ENCODE measurements at places on chromosomes 13 and 19.

DNA sequence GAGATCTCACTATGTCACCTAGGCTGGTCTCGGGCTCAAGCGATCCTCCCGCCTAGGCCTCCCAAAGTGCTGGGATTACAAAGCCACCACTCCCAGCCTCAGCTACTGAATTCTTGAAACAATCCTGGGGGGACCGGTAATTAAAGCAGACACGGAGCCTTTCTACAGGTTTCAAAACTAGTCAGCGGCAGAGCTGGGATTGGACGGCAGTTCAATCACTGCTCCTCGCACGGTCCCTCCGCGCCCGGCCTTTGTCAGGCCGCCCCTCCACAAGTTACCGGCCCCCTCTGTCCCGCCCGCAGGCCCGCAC, 229 bp downstream of the BORCS8 start:
- DNase-seq = no peak

GRCh38 chr19:50416034-50416977, 2.4 kb upstream of the SPIB start:
- no peak for DNase-seq

GRCh38 chr19:4497770-4498389, 20.4 kb downstream of the PLIN4 start:
- DNase-seq = no peak

DNA sequence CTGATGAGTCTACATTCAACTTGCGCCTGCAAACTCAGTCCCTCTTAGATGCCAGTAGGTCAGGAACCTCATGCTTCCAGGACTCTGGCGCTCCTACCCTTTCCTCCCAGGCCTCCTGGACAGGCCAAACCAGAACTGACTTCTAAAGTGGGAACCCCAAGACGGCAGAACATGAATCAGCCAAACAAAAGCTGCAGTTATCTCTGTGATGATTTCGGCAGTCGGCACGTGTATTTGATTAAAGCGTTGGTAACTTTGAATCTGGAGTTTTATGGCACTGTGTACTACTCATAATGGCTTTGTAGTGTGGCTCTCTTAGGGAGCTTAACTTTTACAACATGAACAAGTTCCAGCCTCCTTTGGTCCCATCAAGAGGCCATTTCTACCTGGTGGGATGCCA, 13.7 kb downstream of the ACTN4 start:
- DNase-seq = no peak

- no peak for DNase-seq
These were observed 5.3 kb downstream of the RGS9BP start for GRCh38 chr19:32680986-32681385.

- DNase-seq = no peak
These were observed 10.1 kb downstream of the C19orf38 start for GRCh38 chr19:10858204-10858828.

DNA sequence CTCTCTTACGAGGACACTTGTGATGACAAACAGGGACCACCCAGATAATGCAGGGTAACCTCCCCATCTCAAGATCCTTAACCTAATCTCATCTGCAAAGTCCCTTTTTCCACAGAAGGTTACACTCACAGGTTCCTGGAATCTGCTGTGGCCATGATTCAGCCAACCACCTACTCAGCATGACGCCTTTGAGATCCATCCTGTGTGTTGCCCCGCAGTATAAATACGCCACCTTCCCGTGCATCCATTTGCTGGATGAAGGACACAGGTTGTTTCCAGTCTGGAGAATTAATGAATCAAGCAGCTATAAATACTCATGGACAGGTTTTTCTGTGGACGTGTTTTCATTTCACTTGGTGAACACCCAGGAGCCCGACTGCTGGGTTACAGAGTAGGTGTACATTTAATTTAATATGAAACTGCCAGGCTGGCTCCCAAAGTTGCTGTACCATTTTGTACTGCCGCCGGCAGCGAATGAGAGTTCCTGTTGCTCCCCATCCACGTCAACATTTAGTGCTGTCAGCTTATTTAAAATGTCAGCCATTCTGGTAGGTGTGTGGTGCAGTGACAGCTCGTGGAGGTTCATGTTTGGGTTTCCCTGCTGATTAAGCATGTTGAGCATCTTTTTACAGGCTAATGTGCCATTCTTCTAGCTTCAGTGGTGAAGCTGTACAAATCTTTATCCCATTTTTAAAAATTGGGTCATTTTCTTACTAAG, 40.2 kb downstream of the ELL start:
- DNase-seq = no peak

GRCh38 chr19:42099336-42099925, 23.5 kb downstream of the ZNF574 start:
- no peak for DNase-seq

- peak; percentile 99 for DNase-seq
These were observed 744 bp downstream of the UHRF1 start for GRCh38 chr19:4909897-4910593.

- DNase-seq = no peak
These were observed 21.5 kb downstream of the SHISA2 start for GRCh38 chr13:26030331-26030730.

- no peak for DNase-seq
These were observed 13.9 kb upstream of the PLAUR start for GRCh38 chr19:43683905-43684304.

DNA sequence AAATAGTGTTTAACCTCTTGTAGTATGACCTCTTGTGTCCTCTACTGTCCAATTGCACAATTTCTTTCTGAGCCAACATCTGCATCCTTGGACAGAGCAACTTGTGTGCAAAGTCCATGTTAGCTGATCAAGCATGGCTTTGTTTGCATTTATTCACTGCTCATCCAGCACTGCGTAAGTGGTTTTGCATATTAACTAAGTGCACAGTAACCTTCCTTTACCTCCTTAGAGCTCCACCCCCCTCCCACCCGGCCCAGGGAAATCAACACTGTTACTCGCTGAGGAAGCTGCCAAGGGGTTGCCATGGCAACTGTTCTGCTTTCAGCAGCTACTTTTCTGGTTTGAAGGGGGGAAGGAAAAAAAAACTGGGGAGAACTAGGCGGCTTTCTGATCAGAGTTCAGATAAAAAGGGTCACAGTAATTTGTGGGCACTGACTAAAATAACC, 153.5 kb upstream of the KLF12 start:
- DNase-seq = peak; percentile 6

DNA sequence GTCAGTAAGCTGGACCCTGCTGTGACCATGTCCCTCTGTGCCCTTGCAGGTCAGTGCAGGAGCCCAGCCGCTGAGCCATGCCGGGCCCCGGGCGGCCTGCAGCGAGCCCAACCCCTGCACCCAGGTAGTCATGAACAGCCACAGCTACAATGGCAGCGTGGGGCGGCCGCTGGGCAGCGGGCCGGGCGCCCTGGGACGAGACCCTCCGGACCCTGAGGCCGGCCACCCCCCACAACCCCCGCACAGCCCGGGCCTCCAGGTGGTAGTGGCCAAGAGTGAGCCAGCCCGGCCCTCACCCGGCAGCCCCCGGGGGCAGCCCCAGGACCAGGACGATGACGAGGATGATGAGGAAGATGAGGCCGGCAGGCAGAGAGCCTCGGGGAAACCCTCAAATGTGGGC, 6.9 kb downstream of the KCNN1 start:
- no peak for DNase-seq

DNA sequence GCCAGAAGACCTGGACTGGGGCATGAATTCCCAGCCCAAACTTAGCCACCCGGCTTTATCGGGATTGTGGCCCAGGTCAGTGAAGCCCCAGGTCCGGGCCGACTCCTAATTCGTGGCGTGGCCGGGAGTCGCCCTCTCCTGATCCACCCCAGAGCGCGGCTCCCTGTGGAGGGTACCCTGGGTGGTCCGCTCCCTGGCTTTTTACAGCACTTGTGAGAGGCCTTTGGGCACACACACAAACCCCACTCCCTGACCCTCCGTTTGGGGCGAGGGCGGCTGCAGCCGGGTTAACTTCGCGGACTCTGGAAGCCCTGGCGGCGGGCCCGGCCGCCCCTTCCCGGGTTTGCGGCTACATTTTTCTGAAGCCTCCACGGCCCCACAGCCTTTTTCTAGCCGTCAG, 56.4 kb downstream of the ZNF568 start:
- no peak for DNase-seq

GRCh38 chr19:41998246-41999020, 4.4 kb upstream of the ATP1A3 start:
- peak; percentile 80 for DNase-seq

GRCh38 chr13:24041651-24042225, 118.8 kb upstream of the SPATA13 start:
- no peak for DNase-seq

DNA sequence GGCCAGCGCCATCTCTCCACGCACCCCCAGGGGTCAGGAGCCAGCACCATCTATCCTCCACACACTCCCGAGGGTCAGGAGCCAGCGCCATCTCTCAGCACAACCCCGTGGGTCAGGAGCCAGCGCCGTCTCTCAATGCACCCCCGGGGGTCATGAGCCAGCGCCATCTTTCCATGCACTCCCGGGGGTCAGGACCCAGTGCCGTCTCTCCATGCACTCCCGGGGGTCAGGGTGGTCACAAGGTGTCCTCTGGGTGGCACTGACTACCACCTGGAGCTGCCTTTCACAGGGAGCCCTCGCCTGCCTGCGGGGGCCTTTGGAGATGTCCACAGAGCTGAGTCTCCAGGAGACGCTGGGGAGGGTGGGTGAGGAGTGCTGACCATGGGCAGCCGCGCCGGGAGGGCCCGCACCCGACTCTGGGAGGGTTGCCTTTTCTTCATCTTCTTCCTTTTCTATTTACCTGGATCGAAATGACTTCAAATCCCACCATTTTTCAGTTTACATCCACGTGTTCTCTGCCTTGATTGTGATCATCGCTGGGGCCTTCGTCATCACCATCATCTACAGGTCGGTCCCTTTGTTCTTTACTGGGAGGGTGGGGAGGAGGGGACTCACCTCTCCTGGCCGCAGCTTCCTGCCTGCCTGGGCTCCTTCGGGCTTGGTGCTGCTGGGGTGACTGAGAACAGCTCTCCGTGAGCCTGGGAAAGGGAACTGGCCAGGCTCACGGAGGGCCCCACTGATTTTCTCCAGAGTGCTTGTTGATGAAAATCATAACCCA, 19.1 kb downstream of the TEX29 start:
- no peak for DNase-seq

- peak; percentile 7 for DNase-seq
These were observed 331.6 kb downstream of the DLEU7 start for GRCh38 chr13:50511877-50512341.

GRCh38 chr13:83940742-83941141, 58.5 kb upstream of the SLITRK1 start:
- no peak for DNase-seq

- no peak for DNase-seq
These were observed 28.1 kb downstream of the LATS2 start for GRCh38 chr13:21033212-21033840.

- no peak for DNase-seq
These were observed 172.7 kb downstream of the B3GLCT start for GRCh38 chr13:31372454-31372853.

- DNase-seq = no peak
These were observed 21.2 kb downstream of the ZNF233 start for GRCh38 chr19:44280916-44281315.

GRCh38 chr13:100428986-100429385, 159.6 kb downstream of the GGACT start:
- no peak for DNase-seq

DNA sequence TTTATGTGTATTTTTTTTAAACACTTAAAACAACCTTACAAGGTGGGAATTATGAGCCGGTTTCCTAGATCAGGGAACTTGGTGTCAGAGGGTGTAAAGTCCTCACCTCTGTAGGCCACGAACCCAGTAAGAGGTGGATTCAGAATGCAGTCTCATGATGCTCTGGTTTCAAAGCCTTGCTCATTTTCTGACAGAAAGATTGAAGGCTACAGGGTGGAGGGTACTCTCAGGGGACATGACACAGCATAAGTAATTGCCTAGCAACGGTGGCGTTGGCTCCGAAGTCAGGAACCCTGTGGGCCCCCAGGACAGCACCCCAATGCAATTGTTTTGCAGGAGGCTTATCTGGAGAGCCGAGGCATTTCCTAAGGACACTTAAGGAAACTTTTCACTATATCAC, 794.7 kb downstream of the EFNB2 start:
- DNase-seq = no peak

- DNase-seq = no peak
These were observed 3.8 kb downstream of the RAB20 start for GRCh38 chr13:110557610-110558305.

- DNase-seq = no peak
These were observed at the start of gene ACOD1 for GRCh38 chr13:76948149-76948548. Gene ACOD1, plus strand, starts transcription at chr13:76948511. Its CDS starts 48 bp downstream, at chr13:76948559.

DNA sequence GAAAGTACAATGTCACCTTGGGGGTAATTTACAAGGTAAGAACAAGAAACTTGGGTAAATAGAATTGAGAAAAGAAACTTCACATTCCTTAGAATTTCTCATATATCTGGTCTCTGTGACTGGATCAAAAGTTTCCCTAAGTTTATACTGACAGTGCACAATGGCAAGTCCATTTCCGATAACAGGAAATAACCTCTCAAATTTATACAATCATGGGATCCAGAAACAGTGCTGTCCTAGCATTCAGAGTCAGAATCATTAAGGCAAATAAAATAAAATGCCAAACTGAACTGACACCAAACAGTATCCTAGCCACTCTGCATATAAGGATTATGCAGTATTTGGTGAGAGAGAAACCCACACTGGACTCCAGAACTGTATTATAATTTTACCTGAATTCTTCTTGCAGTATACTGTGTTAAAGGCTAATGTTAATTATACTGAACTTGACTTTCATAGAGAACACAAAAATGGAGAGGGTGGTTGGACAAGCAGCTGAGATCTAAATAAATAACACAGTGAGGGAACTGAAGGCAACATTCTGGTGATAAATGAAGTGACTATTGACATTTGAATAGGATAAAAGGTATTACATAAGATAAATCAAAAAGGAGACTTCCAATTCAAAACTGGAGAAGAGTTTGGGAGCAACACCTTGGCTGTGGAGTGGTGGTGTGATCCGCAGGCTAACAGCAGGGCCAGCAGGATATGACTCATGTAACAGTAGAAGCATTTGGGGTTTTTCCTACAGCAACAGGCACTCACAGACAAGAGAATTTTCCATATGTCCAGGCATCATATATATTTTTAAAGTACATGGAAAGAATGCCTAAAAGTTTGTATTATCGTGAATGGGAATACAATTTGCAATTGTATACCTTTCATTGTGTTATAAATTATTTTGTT, 932.5 kb upstream of the MIR17HG start:
- DNase-seq = no peak

GRCh38 chr13:113413898-113414282, 39.4 kb downstream of the ADPRHL1 start:
- DNase-seq = no peak

- DNase-seq = no peak
These were observed 77.7 kb upstream of the PRR20A start for GRCh38 chr13:57063007-57063406.

DNA sequence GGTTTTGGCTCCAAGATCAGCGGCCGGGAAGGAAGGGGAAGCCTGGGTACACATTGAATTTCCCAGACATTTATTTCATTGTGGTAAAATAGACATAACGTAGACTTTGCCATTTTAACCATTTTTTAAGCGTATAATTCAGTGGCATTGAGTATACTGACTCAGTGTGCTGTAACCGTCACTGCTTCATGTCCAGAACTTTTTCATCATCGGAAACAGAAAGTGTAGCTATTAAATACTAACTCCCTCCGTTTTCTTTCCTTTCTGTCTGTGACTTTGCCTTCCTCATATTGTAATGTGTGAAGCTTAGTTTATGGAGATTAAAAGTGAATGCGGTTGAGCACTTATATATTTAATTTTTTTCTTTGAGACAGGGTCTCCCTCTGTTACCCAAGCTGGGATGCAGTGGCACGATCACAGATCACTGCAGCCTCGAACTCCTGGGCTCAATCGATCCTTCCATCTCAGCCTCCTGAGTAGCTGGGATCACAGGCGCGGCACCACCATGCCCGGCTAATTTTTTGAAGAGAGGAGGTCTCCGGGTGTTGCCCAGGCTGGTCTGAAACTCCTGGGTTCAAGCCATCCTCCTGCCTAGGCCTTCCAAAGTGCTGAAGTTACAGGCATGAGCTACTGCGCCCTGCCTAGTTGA, 1.4 kb downstream of the HNRNPM start:
- DNase-seq = no peak
